ENCODE measurements at places on chromosomes 2 and 18.

DNA sequence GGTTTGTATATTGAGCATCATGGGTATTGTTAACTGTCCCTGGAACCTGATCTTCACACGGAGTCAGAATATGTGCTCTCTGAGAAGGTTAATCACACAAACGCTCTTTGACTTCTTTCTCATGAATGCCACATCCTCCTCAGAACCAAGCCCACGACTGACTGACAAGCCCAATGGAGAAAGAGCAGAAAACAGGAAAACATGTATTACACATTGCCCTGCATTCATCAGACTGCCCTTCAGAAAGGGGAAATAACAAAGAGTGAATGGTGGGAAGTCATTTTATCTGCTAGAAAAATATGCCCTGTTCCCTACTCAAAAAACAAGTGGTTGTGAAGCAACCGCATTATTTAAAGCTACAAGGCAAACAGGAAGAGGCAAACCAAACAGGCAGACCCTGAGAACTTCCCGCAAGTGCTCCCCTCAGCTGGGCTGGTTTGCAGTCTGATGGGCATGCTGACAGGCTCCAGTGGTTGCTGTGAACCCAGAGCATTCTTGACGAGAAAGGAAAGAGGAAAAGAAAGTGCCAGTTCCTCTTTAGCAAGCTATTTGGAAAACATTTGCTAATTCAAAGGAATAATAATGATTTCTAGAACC, 172.9 kb upstream of the SETBP1 start:
- peak; percentile 40 for DNase-seq

- no peak for DNase-seq
Measured at GRCh38 chr2:215107216-215108056, 31.0 kb downstream of the ABCA12 start.

DNA sequence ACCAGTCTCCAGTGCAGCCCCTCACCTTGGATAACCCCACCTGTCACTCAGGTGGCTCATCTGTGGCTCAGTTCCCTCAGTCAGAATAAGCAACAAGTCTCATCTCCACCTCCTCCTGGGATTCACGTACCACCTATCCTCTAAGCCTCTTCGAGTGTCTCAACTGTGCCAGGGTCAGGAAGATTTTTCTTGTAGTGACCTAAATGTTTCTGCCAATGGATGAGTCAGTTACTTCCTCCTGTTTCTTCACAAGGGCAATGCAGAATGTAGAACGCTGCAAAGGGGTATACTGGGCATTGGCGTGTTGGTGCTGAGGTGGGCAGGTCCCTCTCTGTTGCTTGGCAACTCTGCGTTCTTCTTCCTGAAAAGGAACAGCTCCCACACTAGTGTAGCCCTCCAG, 213.3 kb upstream of the CXCR4 start:
- DNase-seq = no peak

- DNase-seq = peak; percentile 58
Measured at GRCh38 chr2:36733215-36733614, 36.7 kb downstream of the VIT start.

DNA sequence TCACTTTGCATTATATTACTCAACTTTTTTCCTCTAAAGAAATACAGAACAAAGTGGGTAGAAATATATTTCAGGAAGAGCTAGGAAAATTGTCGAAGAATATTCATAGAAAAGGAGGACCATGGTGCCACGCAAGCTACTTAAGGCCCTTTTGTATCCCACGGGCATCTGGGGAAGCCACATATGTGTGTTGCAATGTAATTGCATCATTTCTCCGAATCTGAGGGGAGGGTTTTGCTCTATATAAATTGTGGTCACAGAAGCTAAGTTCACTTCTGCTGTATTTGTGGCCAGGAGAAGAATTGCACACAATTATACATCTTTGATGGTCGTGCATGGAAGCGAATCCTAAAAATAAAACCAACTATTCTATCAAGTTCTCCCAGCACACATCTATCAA, 360.3 kb downstream of the IRS1 start:
- no peak for DNase-seq

DNA sequence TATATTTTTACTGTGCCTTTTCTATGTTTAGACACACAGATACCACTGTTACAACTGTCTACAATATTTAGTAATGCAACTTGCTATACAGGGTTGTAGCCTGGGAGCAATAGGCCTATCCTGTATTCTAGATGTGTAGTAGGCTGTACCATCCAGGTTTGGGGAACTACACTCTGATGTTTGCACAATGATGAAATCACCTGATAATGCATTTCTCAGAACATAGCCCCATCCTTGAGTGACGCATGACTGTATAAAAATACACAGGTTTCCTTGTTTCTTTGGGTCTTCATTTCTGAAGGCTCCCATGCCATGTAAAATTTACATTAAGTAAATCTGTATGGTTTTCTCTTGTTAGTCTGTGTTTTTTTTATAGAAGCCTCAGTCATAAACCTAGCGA, 270.9 kb upstream of the SKOR2 start:
- no peak for DNase-seq

- DNase-seq = no peak
Measured at GRCh38 chr2:72271276-72271614, 123.6 kb upstream of the CYP26B1 start.

GRCh38 chr2:135582383-135582782, 51.1 kb downstream of the R3HDM1 start:
- no peak for DNase-seq

DNA sequence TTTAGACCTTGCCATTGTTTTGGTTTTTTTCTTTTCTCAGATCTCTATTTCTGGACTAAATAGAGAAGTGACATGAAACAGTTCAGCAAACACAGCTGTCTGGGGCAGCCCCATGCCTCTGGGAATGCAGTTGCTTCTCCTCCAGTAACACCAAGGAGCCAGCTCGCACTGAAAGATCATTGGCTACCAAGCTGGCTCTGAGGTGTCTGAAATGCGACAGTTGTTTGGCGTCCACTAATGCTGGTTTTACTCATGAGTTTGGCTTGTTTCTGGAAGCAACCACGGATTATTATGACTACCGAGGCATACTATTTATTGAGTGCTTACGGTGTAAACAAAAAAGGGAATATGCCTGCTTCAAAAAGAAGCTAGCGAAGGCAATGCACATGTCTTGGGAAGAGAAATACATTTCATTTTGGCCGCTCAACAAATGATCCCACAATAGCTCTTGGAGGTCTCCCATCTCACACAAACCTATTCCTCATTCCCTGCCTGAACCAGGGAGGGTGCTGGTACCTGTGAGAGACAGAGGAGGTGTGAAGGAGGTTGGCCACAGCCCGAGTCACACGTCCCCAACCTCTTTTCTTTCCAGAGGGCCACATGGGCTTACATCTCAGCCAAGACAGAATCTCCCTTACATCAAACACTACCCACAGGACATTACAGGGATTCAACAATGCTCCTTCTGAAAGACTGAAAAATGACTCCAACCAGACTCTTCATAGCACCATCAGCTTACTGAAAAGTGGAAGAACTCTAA, 37.5 kb upstream of the NEB start:
- no peak for DNase-seq

DNA sequence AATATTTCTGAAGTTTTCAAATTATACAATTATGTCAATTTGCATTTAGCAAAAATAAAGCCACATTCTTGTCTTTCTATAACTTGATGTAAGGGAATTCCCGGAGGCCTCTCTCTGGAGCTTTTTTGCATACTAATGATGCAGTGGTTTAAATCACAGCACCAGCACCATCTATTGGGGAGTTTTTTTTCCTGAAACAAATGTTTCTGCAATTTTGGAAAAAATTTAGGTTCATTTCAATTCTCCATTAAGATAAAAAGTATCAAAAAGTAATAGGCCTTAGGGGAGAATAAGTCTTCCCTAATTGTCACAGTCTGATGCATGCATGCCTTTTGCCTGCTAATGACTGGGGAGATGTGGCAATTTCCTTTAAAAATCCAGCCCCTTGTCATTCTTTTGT, 13.5 kb downstream of the CBLN2 start:
- no peak for DNase-seq

DNA sequence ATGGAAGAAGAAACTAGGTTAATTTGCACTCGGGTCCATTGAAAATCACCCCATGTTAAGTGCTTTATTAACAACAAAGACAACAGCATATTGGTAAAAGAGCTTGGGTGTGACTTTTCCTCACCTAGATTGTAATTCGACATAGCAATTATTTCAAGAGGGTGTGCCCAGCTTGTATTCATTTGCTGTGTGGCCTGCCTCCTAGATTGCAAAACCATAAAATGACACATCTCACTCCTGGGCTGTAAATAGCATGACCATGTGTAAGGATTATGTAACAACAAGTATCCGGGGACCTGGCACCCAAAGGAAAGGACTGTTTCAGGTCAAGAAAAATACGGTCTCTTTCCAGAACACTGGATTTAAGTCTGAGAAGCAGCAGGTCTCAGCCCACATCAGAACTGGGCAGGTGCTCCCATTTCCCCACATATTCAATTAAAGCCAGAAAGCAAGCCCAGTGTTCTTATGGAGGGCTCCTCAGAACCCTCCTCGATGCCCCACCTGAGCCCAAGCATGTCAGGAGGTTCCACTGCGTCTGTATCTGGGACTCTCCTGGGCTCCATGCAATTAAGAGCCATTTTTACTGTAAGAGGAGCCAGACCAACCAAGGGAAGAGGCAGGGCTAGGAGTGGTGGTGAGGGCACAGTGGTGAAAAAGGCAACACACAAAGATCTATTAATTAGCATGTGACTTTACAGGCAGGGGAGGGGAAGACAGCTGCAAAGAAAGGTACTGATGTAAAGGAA, 39.2 kb downstream of the MREG start:
- DNase-seq = no peak

DNA sequence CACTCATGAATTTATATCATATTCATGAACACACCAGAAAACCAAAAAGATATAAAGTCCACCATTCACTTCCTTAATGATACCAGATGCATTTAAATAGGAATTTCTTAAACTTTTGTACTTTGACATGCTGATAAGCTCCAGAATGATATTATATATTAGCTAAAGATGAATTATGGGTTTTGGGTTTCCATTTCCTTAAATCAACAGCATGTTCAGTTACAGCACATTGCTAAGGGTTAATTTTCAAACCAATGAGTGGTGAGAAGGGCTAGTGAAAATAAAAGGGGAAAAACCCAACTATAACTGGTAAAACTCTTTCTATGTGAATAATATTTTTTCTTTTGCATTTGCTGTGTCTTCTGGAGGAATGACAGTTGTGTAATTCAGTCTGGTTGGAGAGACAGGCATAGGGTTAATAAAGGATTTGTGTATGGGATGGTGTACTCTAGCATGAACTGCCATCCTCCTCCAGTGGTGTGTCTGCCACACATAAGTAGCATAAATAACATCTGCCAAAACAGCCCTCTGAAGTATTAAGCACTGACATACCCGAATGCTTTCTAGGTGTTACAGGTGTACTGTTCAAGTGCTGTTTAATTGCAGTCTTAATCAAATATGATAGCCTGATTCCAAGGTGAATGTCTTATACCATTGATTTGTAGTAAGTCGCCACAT, 19.3 kb upstream of the CPS1 start:
- DNase-seq = no peak

DNA sequence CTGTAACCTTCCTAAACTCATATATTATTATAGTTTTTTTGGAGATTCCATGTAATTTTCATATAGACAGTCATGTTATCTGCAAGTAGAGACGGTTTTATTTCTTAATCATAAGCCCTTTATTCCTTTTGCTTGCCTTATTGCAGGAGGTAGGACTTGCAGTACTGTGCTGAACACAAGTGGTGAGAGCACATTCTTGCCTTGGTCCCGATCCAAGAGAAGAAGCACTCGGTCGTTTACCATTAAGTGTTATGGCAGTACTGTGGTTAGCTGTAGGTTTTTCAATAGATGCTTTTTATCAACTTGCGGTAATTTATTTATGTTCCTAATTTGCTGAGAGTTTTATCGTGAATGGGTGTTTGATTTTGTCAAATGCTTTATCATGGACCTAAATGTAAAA, 305.7 kb downstream of the DYSF start:
- DNase-seq = no peak

DNA sequence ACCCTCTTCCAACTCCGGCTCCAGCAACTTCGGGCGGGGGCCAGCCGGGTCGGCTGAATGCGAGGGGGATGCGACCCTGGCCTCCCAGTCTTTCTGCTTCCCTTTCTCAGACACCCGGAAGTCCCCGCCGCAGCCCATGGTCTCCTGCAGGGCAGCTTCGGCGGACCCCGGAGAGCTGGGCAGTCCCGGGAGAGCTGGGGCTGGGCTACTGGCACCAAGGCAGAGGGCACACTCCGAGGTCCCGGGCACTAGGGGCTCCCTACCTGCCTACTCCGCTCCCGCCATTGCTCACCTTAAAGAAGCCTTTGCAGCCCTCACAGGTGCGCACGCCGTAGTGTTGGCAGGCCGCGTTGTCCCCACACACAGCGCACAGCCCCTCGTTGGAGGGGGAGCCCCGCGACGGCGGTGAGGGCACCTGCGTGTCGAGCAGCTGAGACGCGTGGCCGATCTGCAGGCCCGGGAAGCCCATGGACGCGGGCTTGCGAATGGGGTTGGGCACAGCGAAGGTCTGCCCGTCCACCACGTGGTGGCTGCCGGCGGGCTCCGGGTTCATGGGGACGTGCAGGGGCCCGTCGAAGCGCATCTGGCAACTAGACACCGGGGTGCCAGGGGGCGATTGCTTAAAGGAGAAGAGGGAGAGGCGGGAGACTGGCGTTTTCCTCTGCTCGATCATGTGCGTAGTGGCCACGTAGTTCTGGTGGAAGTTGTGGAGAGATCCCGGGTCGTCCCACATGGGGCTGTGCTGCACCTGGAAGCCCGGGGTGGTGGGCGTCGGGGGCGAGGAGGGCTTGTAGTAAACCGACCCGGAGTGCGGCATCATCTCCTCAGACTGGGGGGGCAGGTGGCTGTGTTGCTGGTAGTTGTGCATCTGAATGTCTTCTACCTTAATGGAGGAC, 3.2 kb downstream of the NR4A2 start:
- peak; percentile 30 for DNase-seq

DNA sequence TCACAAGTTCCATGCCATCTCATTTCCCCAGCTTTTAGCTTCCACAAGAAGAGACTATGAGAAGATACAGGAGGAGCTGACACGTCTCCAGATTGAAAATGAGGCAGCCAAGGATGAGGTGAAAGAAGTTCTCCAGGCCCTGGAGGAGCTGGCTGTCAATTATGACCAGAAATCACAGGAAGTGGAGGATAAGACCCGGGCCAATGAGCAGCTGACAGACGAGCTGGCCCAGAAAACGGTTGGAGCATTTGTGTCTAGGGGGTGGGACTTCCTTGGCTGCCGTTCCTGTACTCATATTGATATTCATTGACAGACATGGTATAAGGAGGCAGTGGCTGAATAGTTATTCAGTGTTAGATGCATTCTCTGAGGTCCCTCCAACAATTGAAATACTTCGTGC, 57.2 kb upstream of the LYPD6B start:
- no peak for DNase-seq

Measured in left ventricle myocardium superior (tissue), 1 donor.